Colonic mucosa (tissue), 4 donors: ENCODE measurements at places on chromosomes 1 and 21. TPM values are rescaled to one million over a fixed set of nuclear protein-coding genes. Genes with fewer than 3 reads are reported as not detected.

Gene PKP1
- 0.74 TPM for total RNA-seq

- H3K27ac ChIP-seq, result no peak overlapping the region
- H3K36me3 ChIP-seq, result no peaks in the 10 kb centered on the region
- H3K4me3 ChIP-seq, result no peak overlapping the region
- H3K4me1 ChIP-seq, result no peaks in the 10 kb centered on the region
Measured at GRCh38 chr1:3483801-3484444, 29.5 kb downstream of the ARHGEF16 start.

DNA sequence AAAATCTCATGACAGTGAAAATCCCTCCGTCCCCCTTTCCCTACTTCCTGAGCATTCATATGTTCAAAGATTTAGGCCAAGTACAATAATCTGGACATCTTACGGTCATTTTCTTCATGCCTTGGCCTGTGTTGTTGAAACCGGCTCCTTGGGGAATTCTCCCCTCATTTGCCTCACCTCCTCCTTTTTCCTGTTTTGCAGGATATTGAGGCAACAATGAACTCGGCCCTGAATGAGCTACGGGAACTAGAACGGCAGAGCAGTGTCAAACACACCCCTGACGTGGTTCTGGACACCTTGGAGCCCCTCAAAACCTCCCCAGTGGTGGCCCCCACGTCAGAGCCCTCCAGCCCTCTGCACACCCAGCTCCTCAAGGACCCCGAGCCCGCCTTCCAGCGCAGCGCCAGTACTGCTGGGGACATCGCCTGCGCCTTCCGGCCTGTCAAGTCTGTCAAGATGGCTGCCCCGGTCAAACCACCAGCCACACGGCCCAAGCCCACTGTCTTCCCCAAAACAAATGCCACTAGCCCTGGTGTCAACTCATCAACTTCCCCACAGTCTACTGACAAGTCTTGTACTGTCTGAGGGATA, 9.3 kb upstream of the IKBKE start:
- no peak overlapping the region for H3K27ac ChIP-seq
- H3K4me1 ChIP-seq, result no peaks in the 10 kb centered on the region
- no peaks in the 10 kb centered on the region for H3K27me3 ChIP-seq
- H3K36me3 ChIP-seq, result no peaks in the 10 kb centered on the region
- H3K4me3 ChIP-seq, result no peak overlapping the region
- no peak for DNase-seq

Gene SLC25A24
- 94.6 TPM for total RNA-seq

DNA sequence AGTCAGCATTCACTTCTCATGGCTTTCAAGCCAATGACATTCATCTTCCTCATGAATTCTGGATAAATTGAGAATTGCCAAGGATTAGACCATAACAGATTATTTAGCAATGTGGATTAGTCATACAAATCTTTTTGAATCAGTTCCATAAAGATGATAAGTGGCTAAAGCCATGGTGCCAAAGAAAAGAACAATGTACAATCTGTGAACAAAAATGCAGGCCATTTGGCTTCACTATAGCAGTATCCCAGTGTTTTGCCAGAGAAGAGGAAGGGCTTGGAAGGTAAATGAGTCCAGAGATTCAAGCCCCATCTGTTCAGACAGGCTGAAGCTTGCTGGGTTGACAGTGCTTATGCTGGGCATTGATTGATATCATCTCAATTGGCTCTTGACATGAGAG, 376.4 kb upstream of the LRRC7 start:
- no peaks in the 10 kb centered on the region for H3K4me1 ChIP-seq
- H3K4me3 ChIP-seq, result no peak overlapping the region
- DNase-seq, result no peak
- no peak overlapping the region for H3K27ac ChIP-seq

DNA sequence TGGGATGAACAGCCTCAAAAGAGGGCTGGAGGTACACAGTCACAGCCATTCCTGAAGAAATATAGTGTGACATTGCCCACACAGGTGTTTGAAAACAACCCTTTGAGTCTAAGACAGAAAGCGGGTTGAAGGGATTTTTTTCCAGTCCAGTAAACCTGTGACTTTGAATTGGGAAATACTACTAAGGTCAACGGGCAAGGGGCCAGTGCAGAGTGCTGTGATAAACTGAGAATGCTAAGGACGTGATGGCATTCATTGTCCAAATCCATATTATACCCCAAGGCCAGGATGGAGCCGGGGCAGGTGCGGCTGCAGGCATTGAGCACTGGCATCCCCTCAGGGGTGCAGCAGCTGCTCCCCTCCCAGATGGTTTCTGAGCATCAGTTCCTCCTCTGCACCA, 36.6 kb downstream of the KIAA0040 start:
- no peaks in the 10 kb centered on the region for H3K4me1 ChIP-seq
- no peaks in the 10 kb centered on the region for H3K36me3 ChIP-seq
- no peak overlapping the region for H3K27ac ChIP-seq
- no peak for DNase-seq

GRCh38 chr1:19785660-19786059, 14.1 kb downstream of the TMCO4 start:
- H3K4me3 ChIP-seq, result no peak overlapping the region
- no peak for DNase-seq
- no peaks in the 10 kb centered on the region for H3K27me3 ChIP-seq
- H3K27ac ChIP-seq, result no peak overlapping the region
- H3K4me1 ChIP-seq, result no peaks in the 10 kb centered on the region

- no peak for DNase-seq
- no peak overlapping the region for H3K4me3 ChIP-seq
- H3K27me3 ChIP-seq, result no peaks in the 10 kb centered on the region
- H3K27ac ChIP-seq, result no peak overlapping the region
Measured at GRCh38 chr1:109024646-109025045, 17.3 kb downstream of the WDR47 start.

GRCh38 chr1:228751360-228752098, 16.2 kb downstream of the RHOU start:
- H3K4me3 ChIP-seq, result no peak overlapping the region
- no peaks in the 10 kb centered on the region for H3K36me3 ChIP-seq
- no peaks in the 10 kb centered on the region for H3K4me1 ChIP-seq
- H3K27me3 ChIP-seq, result no peaks in the 10 kb centered on the region
- DNase-seq, result no peak

DNA sequence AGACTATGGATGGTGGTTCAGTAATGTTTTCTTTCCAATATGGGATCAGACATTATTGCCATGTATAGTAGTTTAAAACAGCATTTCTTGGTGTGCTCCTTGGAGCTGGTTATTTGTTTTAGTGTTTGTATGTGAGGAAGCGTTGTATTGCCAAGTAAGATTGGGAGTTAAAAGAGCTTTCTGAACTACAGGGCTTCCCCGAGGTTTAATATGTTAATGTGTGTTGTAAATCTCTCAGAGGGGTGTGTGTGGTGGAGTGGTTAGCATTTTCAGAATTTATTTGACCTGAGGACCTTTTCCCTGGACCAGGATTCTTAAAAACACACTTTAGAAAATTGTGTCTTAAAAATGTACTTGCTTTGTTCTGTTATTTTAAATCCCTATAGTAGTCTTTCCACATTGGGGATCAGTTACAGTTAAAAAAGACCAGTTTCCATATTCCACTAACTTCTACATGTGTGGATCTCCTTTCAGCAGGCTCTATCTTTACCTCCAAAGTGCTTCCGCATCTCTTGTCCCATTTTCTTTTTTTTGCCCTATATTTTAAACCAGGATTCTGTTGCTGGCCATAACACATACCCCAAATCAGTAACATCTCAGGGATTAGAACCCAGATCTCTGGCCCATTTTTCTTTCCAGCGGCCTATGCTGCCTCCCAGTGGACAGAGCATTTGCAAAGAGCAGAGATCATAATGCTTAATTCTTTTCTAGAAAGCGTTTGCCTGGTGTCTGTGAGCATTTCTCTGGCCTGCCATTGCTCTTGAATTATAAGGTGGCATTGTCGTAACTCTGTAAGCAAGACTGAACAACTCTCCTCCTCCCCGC, 58.6 kb downstream of the PBX1 start:
- no peaks in the 10 kb centered on the region for H3K27me3 ChIP-seq
- no peaks in the 10 kb centered on the region for H3K36me3 ChIP-seq
- peaks cover 10% of the 10 kb centered on the region for H3K4me1 ChIP-seq
- no peak overlapping the region for H3K27ac ChIP-seq
- DNase-seq, result peak; percentile 70

- H3K36me3 ChIP-seq, result no peaks in the 10 kb centered on the region
- H3K27ac ChIP-seq, result no peak overlapping the region
- H3K4me3 ChIP-seq, result no peak overlapping the region
- no peaks in the 10 kb centered on the region for H3K4me1 ChIP-seq
- no peak for DNase-seq
Measured at GRCh38 chr1:232393010-232393409, 236.9 kb downstream of the SIPA1L2 start.

- no peak overlapping the region for H3K4me3 ChIP-seq
- DNase-seq, result no peak
- no peak overlapping the region for H3K27ac ChIP-seq
- H3K4me1 ChIP-seq, result peaks cover 16% of the 10 kb centered on the region
- no peaks in the 10 kb centered on the region for H3K36me3 ChIP-seq
- no peaks in the 10 kb centered on the region for H3K27me3 ChIP-seq
Measured at GRCh38 chr1:25774921-25775771, 24.8 kb upstream of the SELENON start.

Gene ATP1A2
- 6.1 TPM for total RNA-seq

GRCh38 chr1:8082945-8083344, 56.8 kb upstream of the ERRFI1 start:
- no peak overlapping the region for H3K4me3 ChIP-seq
- H3K4me1 ChIP-seq, result no peaks in the 10 kb centered on the region
- peak overlapping the region; percentile 16 for H3K27ac ChIP-seq

DNA sequence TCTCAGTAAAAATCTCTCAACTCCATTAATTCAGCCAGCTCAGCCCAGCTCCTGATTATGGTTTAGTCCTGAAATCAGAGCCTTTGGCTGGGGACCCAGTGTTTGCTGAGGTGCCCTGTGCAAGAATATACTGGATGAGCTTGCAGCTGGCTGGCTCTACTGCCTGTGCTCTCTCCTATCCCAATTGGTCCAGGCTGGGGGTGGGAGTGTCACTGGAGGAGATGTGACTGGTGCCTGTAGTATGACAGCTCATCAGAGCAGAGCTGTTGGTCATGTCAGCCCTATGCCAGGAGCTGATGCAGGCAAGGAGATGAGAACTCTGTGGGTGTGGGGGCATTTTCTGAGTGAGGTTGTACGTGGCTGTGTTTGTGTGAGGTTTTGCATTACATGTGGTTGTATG, 87.0 kb downstream of the TNR start:
- no peak for DNase-seq
- no peak overlapping the region for H3K27ac ChIP-seq

DNA sequence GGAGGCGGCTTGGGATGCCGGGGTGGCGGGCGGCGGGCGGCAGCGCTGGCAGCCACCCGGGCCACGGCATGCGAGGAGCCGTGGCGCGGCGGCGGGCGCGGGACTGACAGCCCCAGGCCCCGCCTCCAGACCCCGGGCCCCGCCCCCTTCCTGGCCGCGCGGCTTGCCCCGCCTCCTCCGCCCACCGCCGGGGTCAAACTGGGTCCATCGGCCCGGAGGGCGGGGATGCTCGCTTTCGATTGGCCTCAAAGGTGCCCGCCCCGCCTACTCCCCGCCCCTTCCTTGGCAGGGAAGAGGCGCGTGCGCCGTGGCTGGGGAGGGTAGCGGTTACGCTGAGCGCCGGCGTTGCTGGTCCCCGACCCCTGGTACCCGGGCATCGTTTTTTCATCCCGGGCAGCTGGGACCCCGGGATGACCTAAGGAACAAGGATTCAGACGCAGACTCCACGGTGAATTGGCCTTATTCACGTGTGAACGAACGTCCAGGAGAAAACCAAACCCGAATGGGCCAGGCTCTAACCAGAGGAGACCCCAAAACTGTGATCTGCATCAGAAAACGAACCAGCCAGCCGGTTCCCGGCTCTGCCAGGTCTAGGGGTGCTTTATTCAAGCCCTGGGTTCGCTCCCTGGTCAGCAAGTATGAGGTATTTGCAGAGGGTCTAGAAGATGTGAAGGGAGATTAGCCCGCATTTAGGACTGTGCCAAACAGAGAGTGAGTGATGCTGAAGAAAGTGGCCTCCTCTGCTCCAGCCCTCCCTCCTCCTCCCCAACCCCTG, 117.2 kb upstream of the GUCA2B start:
- H3K27ac ChIP-seq, result no peak overlapping the region
- no peaks in the 10 kb centered on the region for H3K27me3 ChIP-seq
- H3K4me3 ChIP-seq, result peak overlapping the region; percentile 88
- peak; percentile 98 for DNase-seq
- peaks cover 7% of the 10 kb centered on the region for H3K4me1 ChIP-seq
- H3K36me3 ChIP-seq, result no peaks in the 10 kb centered on the region

- H3K36me3 ChIP-seq, result no peaks in the 10 kb centered on the region
- H3K27me3 ChIP-seq, result no peaks in the 10 kb centered on the region
- no peak for DNase-seq
- no peak overlapping the region for H3K4me3 ChIP-seq
- no peak overlapping the region for H3K27ac ChIP-seq
- H3K4me1 ChIP-seq, result peaks cover 14% of the 10 kb centered on the region
Measured at GRCh38 chr1:112633628-112634027, 14.0 kb downstream of the CAPZA1 start.

DNA sequence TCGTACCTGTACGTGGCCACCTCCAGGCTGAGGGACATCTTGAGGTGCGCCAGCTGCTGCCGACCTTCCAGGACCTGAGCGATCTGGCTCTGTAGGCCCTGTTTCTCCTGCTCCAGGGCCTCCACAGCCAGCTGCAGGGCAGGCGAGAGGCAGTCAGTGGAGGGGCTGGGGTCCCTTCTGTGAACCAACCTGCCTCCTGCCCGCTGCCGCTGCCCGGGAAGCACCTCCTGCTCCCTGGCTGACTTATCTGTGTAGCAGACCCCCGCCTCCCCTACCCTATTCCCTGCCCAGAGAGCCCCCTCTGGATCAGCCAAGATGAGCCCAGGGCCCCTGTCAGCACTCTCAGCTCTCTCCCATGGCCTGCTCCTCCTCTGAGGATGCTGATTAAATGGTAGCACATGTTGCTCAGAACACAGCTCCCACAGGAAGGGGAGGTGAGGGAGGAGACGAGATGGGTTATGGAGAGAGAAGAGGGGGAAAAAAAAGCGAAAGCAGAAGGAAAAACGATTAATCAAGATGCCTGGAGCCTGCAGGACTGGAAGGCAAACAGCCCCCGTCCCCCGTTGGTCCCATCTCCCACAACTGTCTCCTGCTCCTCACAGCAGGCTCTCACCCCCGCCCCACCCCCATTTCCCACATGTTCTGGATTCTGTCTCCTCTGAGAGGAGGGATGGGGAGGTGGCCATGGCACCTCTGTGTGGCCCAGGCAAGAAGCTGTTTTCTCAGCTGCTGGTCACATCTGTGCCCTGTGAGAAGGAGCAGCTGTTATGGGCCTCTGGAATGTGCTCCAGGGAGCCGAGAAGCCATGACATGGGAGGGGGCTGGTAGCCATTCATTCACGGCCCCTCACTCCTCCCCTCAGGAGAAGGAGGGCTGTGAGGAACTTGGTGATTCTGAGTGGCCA, 1.7 kb downstream of the NES start:
- peaks cover 37% of the 10 kb centered on the region for H3K27me3 ChIP-seq
- H3K4me1 ChIP-seq, result peaks cover 8% of the 10 kb centered on the region
- peak overlapping the region; percentile 30 for H3K27ac ChIP-seq
- H3K4me3 ChIP-seq, result peak overlapping the region; percentile 32
- no peak for DNase-seq
- no peaks in the 10 kb centered on the region for H3K36me3 ChIP-seq
